CD8-positive, alpha-beta memory T cell (primary cell): ENCODE measurements at places on chromosomes 4 and X. TPM values are rescaled to one million over a fixed set of nuclear protein-coding genes. Genes with fewer than 3 reads are reported as not detected.

OPRPN gene
- not detected for polyA plus RNA-seq

- no peaks in the 10 kb centered on the region for H3K36me3 ChIP-seq
- no peak overlapping the region for H3K27ac ChIP-seq
- H3K4me3 ChIP-seq, result no peak overlapping the region
- no peaks in the 10 kb centered on the region for H3K27me3 ChIP-seq
- H3K4me1 ChIP-seq, result no peaks in the 10 kb centered on the region
These were observed 112.8 kb upstream of the LRPAP1 start for GRCh38 chr4:3644849-3645627.

GRCh38 chr4:128930051-128930450 lies 120.6 kb downstream of the JADE1 start:
- no peak for DNase-seq
- H3K27me3 ChIP-seq, result no peaks in the 10 kb centered on the region
- H3K27ac ChIP-seq, result no peak overlapping the region
- no peaks in the 10 kb centered on the region for H3K36me3 ChIP-seq
- H3K4me3 ChIP-seq, result no peak overlapping the region

GRCh38 chr4:156686120-156686519 lies 285.5 kb downstream of the PDGFC start:
- H3K27ac ChIP-seq, result no peak overlapping the region
- no peaks in the 10 kb centered on the region for H3K27me3 ChIP-seq
- no peak overlapping the region for H3K4me3 ChIP-seq
- no peak for DNase-seq

GRCh38 chrX:53281963-53282695 lies 745 bp upstream of the IQSEC2 start:
- no peak overlapping the region for H3K4me3 ChIP-seq
- DNase-seq, result no peak
- no peaks in the 10 kb centered on the region for H3K27me3 ChIP-seq
- peaks cover 3% of the 10 kb centered on the region for H3K4me1 ChIP-seq

DNA sequence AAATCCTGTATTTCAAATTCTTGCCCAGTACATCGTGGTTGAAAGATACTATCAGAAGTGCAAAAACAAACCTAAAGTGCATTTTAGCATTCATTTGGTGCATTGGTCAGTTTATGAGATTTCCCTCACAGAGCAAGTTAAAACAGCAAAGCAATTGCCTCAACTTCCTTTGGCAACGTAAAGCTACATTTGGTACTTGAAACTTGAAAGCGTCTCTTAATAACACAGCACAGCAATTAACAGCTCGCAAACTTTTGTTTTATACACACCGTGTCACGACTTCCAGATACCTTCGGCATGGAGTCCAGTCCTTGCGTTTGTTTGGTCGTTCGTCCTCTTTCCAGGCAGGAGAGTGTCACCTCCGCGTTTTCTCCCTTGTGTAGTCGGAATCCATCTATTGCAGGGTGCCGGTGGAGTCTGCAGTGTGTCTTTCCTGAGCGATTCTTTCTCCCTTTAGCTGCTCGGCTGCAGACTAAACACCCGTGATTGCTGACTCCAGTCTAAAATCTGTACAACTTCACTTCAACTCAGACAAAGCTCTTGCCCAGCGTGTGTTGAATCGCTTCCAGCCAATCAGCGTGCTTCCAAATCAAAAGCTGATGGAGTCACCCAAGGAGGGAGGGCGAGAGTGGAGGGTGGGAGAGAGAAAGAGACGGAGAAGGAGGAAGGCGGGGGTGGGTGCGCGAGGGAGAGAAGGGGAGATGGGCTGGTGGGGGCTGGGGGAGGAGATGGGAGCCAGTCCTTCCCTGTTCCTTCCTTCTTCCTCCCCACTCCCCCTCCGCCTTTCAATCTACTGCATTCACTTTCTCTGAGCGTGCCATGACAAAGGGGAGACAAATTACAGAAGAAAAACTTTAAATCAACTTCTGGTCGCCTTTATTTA lies at the start of gene PCDH18:
TSS of gene PCDH18 (minus strand) at position 509 of the 883 bp plus-strand sequence. CDS start at position 103, 406 bp downstream.
- H3K36me3 ChIP-seq, result no peaks in the 10 kb centered on the region
- H3K4me3 ChIP-seq, result peak within 1 kb of the TSS; percentile 56
- no peak for DNase-seq
- H3K4me1 ChIP-seq, result no peaks in the 10 kb centered on the region

- H3K27ac ChIP-seq, result no peak overlapping the region
- DNase-seq, result no peak
- no peaks in the 10 kb centered on the region for H3K4me1 ChIP-seq
- H3K27me3 ChIP-seq, result no peaks in the 10 kb centered on the region
- no peak overlapping the region for H3K4me3 ChIP-seq
These were observed 43.9 kb downstream of the RASSF6 start for GRCh38 chr4:73576381-73576780.

DNA sequence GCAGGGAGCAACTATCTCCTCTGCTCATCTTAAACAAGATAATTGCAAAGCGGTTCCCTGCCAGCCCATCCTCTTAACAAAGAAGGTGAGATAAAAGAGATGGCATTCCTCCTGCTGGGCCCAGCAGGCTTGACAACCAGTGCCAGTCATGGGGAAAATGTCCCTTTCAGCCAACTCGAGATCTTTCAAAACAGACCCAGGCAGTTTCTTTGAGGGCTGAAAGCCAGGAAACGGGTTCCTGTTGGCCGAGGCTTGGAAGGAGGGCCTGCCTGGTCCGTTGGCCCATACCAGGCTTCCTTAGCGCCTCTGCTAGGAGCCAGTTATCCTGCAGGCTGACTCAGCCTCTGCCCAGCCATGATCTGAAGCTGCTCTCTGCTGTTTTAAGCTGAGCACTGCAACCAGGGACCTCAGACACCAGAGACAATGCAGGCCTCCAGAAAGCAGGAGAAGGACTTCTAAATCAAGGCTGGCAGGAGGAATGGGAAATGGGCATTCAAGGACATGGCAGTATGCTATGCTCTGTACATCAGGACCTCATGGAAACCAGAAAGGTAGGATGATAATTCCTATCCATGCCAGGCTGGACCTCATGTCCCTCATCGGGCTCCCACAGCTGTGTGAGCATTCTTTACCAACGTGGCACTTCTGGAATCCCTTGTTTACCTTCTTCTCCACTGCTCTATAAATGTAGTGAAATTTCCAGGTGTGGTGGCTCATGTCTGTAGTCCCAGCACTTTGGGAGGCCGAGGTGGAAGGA lies 42.4 kb upstream of the SLC2A9 start:
- no peak overlapping the region for H3K27ac ChIP-seq
- H3K4me3 ChIP-seq, result no peak overlapping the region
- H3K4me1 ChIP-seq, result no peaks in the 10 kb centered on the region

DNA sequence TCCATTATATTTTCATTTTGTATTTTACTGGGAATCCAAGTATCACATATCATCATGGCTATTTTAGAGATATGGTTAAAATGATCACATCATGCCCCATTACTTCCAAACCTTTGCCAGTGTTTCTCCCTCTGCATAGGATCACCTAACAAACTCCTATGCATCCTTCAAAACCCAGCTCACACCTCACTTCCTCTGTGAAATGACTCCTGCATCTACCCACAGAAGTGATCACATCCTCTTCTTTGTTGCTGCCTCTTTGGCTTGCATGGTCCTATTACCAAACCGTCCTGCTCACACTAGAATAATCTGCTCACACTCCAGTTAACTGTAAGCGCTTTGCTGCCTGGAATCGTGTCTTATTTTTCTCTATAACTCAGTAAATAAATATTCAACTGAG lies 74.7 kb upstream of the C4orf50 start:
- no peaks in the 10 kb centered on the region for H3K27me3 ChIP-seq
- no peak for DNase-seq
- no peaks in the 10 kb centered on the region for H3K36me3 ChIP-seq
- H3K27ac ChIP-seq, result no peak overlapping the region

DNA sequence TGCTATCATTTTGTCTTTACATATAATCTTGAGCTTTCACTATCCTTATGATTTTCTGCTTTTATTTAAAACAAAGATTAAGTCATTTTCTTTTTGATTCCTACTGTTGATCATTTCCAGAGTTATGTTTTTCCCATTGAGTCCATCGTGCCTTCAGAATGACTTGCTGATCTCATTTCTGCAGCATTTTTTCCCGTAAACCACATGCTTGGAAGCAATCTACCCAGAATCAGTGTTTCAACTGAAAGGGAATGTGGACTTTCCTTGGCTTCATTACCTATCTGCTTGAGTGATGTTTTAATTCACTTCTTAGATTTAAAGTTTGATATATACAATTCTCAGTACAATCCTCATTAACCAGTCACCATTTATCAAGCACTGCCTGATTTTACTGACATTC lies 192.4 kb upstream of the FSTL5 start:
- DNase-seq, result no peak
- no peak overlapping the region for H3K27ac ChIP-seq
- H3K36me3 ChIP-seq, result no peaks in the 10 kb centered on the region

GRCh38 chr4:136935305-136935704 lies 597.0 kb downstream of the PCDH18 start:
- H3K36me3 ChIP-seq, result no peaks in the 10 kb centered on the region
- H3K27ac ChIP-seq, result no peak overlapping the region
- DNase-seq, result no peak
- no peak overlapping the region for H3K4me3 ChIP-seq
- H3K4me1 ChIP-seq, result no peaks in the 10 kb centered on the region

- H3K36me3 ChIP-seq, result no peaks in the 10 kb centered on the region
- H3K4me3 ChIP-seq, result no peak overlapping the region
- H3K4me1 ChIP-seq, result no peaks in the 10 kb centered on the region
- H3K27me3 ChIP-seq, result no peaks in the 10 kb centered on the region
- no peak overlapping the region for H3K27ac ChIP-seq
These were observed 148.9 kb downstream of the MAML3 start for GRCh38 chr4:140004922-140005627.

DNA sequence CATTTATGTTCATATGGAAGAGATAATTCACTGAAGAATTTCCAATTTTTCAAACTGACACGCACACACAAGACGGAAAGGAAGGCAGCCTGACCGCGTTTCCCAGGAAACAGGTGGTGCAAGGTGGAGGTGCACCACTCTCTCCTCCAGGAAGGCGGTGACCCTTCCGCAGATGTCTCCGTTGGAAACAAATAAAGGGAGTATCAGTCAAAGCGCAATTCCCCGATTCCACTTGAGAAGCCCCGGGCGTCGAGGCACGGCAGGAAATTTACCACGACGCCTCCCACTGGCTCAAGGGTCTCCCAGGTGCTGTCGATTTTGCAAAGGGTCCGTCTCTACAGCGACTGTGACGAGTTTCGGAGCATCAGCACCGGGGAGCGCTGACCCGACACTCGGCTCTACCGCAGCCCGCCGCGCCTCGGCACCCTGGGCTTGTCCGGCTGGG lies 770 bp upstream of the TIGD2 start:
- peak overlapping the region; percentile 49 for H3K4me3 ChIP-seq
- H3K27me3 ChIP-seq, result peaks cover 4% of the 10 kb centered on the region
- DNase-seq, result no peak
- H3K4me1 ChIP-seq, result peaks cover 15% of the 10 kb centered on the region
